ENCODE measurements at places on chromosomes 2 and 18.
A peak's percentile ranks its signal among the peaks of the same experiment; 100 is the strongest.

GRCh38 chr18:48798334-48799245 is 152.2 kb downstream of the SMAD7 start:
- no peak for DNase-seq

DNA sequence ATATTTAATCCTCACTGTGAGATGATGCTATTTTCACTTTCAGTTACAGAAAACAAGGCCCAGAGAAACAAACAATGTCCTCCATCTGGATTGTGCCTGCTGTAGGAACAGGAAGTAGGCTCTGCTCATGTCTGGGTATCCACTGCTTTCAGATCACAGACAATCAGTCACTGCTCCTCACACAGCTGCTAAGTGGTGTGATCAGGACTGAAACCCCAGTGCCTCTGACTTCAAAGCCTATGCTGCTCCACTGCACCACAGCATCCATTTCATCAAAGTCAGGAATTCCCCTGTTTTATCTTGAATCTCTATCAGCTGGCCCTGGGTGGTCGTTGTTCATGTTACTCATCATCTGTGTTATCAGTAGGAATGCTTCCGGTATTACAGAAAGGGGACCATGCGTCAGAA is 303.8 kb upstream of the TRIB2 start:
- DNase-seq = no peak

GRCh38 chr2:12105180-12105579 is 358.7 kb downstream of the LPIN1 start:
- DNase-seq = no peak

- no peak for DNase-seq
Observed at GRCh38 chr2:199431746-199432213, 26.0 kb downstream of the SATB2 start.

DNA sequence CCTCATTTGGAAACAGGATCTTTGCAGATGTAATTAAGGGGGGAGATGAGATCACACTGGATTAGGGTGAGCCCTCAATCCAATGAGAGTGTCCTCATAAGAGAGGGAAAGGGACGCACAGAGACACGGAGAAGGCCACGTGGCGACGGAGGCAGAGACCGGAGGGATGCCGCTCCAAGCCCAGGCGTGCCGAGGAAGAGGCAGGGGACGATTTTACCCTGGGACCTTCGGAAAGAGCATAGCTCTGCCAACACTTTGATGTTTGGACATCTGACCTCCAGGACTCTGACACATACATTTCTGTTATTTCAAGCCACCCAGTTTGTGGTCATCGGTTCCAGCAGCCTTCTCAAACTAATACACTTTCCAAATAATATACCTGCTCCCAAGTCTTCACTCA is 84.4 kb upstream of the ZCCHC2 start:
- no peak for DNase-seq

- DNase-seq = no peak
Observed at GRCh38 chr18:50170004-50170403, 24.9 kb downstream of the MYO5B start.

GRCh38 chr2:43219383-43220228 is 6.8 kb downstream of the ZFP36L2 start:
- DNase-seq = peak; percentile 83

Measured in AG08396 (cell line).